ENCODE measurements at places on chromosomes 7 and 10. TPM values are rescaled to one million over a fixed set of nuclear protein-coding genes. Genes with fewer than 3 reads are reported as not detected.

The MUC3A gene
- not detected for total RNA-seq

The GHRHR gene
- total RNA-seq = not detected

The ACTL6B gene
- not detected for total RNA-seq

The ATOH7 gene
- not detected for total RNA-seq

The SGMS1 gene
- total RNA-seq = 38.4 TPM

The FOXP2 gene
- total RNA-seq = not detected

The ANKRD30A gene
- total RNA-seq = not detected

The ANXA8 gene
- 0.23 TPM for total RNA-seq

The ZDHHC16 gene
- 33.1 TPM for total RNA-seq

The HYAL4 gene
- not detected for total RNA-seq

The REEP3 gene
- 23.4 TPM for total RNA-seq

The CUZD1 gene
- 3.6 TPM for total RNA-seq

The CADPS2 gene
- not detected for total RNA-seq

The PIK3AP1 gene
- 11.5 TPM for total RNA-seq

The KCNIP2 gene
- total RNA-seq = 2.3 TPM

The EBF3 gene
- total RNA-seq = not detected

The NACAD gene
- total RNA-seq = 0.35 TPM

The PRR15 gene
- total RNA-seq = not detected

The AKR1C3 gene
- total RNA-seq = 0.88 TPM

The NEBL gene
- total RNA-seq = 0.23 TPM

GRCh38 chr10:71250842-71251241, 38.5 kb downstream of the UNC5B start:
- DNase-seq = no peak

DNA sequence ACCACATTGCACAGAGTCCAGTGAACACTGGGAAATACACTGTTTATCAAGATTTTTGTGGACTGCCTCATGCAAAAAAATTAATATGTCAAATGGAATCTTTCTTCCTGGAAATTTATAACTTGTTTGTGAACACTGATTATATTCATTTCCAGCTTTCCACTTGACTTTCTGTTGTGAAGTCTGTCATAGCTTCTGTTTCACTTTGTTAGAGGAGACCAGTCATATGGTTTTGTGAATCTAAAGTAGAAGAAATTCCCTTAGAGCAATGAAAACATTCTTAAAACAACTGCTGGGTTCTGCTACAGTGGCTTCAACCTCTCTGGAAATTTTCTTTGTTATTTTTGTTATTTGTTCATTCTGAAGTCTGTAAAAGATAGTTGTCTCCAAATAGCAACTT, 349.5 kb upstream of the NFE2L3 start:
- no peak for DNase-seq

- DNase-seq = no peak
These were observed 123.9 kb downstream of the TNS3 start for GRCh38 chr7:47458057-47458456.

- DNase-seq = no peak
These were observed 36.7 kb downstream of the MTERF1 start for GRCh38 chr7:91843831-91844230.

GRCh38 chr10:68231106-68231816, 652 bp downstream of the ATOH7 start:
- DNase-seq = peak; percentile 48

- no peak for DNase-seq
These were observed 8.7 kb downstream of the SEMA3E start for GRCh38 chr7:83640240-83640639.

GRCh38 chr10:91604553-91605534, 28.0 kb downstream of the PPP1R3C start:
- DNase-seq = no peak

GRCh38 chr10:76206797-76207352, 775.5 kb downstream of the LRMDA start:
- no peak for DNase-seq

- no peak for DNase-seq
These were observed 757.8 kb downstream of the INHBA start for GRCh38 chr7:40944981-40945585.

DNA sequence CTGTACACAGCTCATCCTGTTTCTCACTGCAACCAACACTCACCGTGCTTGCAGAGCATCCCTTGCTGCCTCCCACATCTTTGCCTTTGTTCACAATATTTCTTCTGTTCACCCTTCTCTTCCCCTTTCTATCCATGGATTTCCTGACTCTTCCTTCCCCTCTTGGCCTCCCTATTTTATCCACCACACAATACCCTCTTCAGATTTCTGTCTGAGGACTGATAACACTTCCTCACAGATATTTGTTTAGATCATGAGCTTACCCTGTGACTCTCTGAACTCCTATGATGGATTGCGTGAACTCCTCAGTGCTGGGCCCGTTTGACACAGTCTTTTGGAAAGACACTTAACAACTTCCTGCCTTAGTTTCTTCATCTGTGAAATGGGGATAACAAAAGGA, 62.8 kb upstream of the GPR158 start:
- no peak for DNase-seq

- DNase-seq = no peak
These were observed 37.5 kb downstream of the HK1 start for GRCh38 chr10:69315610-69316312.

- DNase-seq = no peak
These were observed 206.2 kb downstream of the VTI1A start for GRCh38 chr10:112653215-112653614.

DNA sequence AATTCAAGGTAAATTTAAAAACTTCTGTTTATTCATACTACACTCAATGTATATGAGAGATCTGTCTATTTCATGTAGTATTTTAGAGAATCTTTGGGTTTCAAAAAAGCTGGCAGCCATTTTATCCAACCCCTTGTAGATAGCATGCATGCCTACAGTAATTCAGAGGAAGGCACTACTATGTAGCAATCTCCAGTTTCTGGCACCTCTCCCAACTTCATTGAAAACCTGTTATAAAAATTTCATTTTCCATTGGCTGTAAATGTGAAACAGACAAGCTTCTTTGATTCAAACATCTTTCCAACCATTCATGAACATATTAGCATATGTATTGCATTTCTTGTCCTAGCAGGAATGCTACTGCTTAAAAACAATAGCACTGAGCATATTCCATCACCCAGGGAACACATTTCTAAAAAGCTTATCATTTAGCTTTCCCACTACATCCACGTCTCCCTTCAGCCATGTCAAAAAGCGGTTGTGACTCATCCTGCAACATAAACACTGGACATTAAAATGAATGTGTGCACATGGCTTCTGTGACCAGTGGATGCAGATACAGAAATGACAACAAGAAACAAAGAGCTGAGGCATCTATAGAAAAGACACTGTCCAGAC, 330.4 kb upstream of the AOAH start:
- DNase-seq = no peak

GRCh38 chr7:82729172-82730030, 285.8 kb upstream of the CACNA2D1 start:
- DNase-seq = no peak

DNA sequence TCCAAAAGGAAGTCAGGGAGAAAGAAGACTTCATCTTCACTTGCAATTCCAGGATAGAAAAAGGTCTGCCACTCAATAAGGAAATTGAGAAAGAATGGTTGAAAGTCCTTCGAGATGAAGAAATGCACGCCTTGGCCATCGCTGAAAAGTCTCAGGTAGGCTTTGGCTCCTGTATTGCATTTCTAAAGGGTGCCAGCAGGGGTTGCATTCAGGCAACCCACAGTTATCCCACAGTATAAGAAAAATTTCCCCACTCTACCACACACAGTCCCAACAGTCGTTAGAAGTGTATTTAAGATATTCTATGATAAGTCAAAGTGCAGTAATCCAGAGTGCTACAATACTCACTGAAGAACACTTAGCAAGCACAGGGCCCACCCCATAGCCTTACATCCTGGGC, 93.4 kb upstream of the FGL2 start:
- DNase-seq = no peak

DNA sequence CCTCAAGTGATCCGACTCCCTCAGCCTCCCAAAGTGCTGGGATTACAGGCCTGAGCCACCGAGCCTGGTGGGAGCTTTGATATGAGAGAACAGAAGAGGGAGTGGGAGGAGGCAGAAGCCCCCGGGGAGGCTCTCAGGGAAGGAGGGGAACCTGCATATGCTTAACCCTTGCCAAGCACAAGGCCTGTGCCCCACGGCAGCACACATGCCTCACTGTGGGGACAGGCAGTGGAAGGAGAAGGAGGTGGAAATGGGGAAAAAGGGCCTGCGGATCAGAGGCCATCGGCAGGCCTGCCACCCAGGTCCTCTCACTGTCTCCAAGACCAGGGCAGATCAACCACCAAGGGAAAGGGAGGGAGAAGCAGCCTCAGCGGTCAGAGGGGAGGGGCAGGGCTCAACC, 7.2 kb upstream of the GRID1 start:
- DNase-seq = no peak

DNA sequence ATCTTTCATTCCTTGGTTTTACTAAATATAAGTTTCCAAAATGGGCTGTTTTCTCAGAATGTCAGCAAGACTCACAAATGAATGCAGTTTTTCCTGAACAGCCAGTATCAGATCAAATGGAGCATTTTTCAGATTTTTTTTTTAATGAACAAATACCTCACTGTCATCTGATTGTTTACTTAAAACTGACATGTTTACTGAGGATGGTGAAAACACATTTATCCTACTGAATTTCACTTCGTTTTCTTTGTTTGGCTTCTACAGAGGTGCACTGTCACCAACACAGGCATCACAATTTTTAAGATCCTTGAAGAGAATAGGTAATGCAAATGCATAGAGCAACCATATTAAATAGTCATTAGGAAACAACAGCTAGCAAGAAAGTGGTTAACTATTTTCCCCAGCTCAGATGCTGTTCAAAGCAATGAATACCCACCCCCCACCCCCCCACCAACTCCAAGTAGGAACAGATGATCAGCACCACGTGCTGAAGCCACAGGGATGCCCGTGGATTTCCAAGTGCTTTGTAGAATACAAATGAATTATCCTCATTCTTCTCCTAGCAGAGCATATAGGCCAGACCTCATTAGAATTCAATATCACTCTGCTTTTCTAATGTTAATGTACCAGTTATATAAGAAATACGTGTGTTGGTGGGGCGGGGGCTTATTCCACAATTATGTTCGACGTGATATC, 205.9 kb downstream of the SKAP2 start:
- DNase-seq = no peak

- no peak for DNase-seq
These were observed 90.3 kb downstream of the FAM204A start for GRCh38 chr10:118251791-118252190.

- DNase-seq = no peak
These were observed 65.5 kb downstream of the CYP26A1 start for GRCh38 chr10:93139059-93139655.

DNA sequence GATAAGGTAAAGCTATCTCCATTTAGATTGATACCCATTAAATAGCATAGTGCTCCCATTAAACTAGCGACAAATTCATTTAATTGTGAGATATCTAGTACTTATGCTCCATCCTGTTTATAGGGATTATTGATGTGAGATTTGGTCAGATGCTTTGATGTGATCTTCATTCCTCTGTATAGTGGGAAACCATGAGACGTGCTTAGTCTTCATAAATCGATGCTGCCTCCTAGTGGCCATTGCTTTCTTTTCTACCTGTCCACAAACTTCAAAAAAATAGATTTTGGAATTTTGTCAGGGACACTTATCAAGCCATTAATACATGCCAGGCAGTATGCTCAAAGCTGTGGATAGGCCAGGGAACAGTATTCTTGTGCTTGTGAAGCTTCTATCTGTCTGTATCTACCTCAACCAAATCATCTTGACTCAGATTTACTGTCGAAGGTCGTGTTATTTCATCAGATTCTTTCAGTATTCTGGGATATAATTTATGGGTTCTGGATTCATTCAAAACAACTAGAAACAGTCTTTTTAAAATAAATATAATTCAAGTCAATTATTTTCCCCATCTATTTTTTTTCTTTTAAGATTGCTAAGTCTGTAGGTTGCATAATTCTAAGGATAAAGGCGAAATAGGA, 12.0 kb downstream of the LSM8 start:
- peak; percentile 60 for DNase-seq

DNA sequence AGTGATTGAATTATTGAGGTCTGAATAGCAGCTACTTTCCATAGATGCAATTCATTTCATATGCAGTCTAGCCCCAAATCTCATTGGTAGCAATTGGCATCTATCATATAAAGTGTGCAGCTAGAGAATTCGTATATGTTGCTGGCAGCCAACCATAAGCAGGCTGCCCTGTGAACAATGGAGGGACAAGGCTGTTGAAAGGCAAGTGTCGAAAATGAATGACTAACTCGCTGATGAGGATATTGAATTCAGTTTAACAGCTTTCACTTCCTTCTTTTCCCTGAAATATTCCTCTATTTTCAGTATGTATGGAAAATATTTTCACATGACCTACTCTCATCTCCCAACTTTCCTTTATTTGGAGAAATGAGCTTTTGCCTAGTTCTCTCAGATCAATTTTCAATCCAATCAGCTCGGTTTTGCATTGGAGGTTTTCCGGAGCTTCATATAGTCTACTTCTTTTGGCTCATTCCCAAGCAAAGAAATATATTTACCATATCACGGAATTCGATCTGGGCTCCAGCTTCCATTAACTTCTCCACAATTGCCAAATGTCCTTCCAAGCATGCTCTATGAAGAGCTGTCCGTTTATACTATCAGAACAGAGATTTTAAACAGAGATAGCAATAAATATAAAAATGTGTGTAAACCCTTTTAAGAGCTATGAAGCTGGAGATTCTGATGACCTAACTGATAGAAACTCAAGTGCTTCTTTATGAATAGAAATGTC, 3.5 kb downstream of the ANKRD1 start:
- no peak for DNase-seq

- DNase-seq = no peak
These were observed 8.5 kb downstream of the OR2A7 start for GRCh38 chr7:144256112-144256511.

DNA sequence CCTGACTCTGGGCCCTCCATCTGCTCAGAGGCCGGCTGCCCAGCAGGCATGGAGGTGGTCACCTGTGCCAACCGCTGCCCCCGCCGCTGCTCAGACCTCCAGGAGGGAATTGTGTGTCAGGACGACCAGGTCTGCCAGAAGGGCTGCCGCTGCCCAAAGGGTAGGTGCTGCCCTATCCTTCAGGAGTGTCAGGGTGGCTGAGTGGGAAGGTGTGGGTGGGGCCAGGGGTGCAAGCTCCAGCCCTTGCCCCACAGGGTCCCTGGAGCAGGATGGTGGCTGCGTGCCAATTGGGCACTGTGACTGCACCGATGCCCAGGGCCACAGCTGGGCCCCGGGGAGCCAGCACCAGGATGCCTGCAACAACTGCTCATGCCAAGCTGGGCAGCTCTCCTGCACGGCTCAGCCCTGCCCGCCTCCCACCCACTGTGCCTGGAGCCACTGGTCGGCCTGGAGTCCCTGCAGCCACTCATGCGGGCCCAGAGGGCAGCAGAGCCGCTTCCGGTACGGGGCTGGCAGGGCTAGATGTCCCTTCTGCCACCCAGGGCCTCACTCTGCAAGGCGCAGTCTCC, 17.5 kb upstream of the ZNF862 start:
- DNase-seq = no peak

GRCh38 chr7:23864973-23865372, 155.0 kb downstream of the STK31 start:
- DNase-seq = no peak
